ENCODE measurements at places on chromosomes 6 and 20. TPM values are rescaled to one million over a fixed set of nuclear protein-coding genes. Genes with fewer than 3 reads are reported as not detected.

CALHM4 gene
- 0.79 TPM for total RNA-seq

- no peak for DNase-seq
Observed at GRCh38 chr6:170376386-170377043, 70.0 kb downstream of the FAM120B start.

GRCh38 chr6:113968472-113968871 lies 2.5 kb downstream of the HDAC2 start:
- no peak for DNase-seq

DNA sequence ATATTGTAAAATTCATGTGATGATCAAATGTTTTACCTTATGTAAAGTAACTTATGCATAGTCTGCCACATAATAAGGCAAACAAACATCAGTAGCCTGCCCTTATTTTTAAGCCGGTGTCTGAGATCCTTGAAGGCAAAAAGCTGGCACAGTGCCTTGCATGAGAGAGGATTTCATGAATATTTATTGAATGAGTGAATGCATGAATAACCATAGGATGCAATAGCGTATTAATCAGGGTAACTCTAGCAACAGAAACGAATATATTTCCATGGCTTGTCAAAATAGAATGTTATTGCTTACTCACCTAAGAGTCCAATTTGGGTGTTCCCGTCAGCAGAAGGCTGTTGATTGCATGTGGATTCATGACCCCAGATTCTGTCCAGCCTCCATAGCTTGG lies 34.9 kb downstream of the BTBD3 start:
- no peak for DNase-seq

DNA sequence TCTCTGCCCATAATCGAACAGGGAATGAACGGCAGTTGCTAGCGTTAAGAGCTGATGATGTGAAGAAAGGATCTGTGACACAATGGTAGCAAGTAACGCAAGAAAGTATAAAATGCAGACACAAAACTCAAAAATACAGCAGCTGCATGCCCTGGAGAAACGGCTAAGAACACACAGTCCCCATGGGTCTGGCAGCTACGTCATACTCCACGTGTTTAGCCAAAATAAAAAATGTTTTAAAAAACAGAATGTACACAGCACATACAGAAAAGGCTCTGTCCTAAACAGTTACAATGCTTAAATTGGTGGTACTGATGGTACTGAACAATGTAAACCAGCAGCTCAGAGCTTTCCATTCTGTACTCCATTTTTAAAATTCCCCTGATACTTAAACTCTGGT lies 34.4 kb downstream of the HUS1B start:
- no peak for DNase-seq

- no peak for DNase-seq
Observed at GRCh38 chr6:21190701-21191100, 402.9 kb upstream of the SOX4 start.

All from skin of body (tissue), 3 donors.